ENCODE measurements at places on chromosomes 7 and 10.

GRCh38 chr7:132516042-132516840 is 60.0 kb downstream of the PLXNA4 start:
- no peak for DNase-seq

- no peak for DNase-seq
Measured at GRCh38 chr10:21740989-21741388, 207.0 kb downstream of the MLLT10 start.

DNA sequence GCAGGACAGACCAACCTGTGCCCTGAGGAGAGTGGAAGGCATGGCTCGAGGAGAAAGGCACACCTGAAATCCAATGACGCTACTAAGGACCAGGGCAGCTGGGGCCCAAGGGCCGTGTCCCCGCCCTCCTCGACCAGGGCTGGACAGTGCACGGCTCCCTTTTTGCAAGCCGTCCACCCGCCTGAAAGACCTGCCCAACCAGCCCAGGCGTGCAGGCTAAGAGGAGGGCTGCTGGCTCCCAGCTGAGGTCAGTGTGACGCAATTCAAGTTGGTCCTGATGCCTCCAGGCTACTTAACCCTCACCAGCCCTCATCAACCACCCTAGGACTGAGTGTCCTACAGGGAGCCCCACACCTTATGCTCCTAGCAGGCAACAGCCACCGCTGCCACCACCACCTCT is 69.3 kb downstream of the DLG5 start:
- no peak for DNase-seq

- DNase-seq = no peak
Measured at GRCh38 chr7:78141522-78142281, 343.1 kb downstream of the PHTF2 start.

DNA sequence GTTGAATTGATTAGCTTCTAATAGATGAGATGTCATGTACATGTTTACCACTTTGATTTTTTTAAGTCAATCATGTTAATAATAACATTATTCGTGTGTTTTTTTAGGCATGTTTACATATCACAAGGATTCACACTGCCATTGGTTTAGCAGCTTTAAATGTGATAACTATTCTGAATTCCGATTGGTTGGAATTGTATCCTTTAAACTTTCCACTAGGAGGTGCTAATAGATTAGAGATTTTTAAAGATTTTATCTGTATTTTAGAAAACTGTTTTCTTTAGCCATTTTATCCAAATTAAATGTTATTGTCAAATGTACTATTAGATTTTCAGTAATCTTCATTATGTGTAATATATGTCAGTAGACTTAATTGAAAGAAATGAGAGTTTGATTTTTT is 83.2 kb downstream of the HECTD2 start:
- no peak for DNase-seq

Measured in brain pericyte (primary cell).